ENCODE measurements at places on chromosomes 2 and 18.

DNA sequence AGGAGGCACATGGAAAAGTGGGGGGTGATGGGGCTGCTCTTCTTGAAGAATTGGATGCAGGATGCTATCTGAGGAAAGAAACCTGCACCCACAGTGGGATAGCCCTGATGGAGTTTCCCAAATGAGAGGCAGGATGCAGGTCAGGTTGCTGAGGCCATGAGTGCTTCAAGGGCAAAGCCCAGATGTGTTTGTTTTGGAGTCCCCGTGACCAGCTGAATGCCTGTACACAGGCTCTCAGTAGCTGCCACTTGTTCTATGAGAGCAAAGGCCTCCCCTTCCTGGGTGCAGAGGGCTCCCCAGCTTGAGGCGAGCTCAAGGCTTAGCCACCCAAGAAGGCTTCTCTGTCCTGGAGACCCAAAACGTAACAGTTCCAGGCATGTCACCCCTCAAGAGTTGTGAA lies 192.7 kb downstream of the SEPTIN10 start:
- no peak for DNase-seq

- no peak for DNase-seq
Measured at GRCh38 chr2:62379566-62379965, 126.4 kb downstream of the TMEM17 start.

DNA sequence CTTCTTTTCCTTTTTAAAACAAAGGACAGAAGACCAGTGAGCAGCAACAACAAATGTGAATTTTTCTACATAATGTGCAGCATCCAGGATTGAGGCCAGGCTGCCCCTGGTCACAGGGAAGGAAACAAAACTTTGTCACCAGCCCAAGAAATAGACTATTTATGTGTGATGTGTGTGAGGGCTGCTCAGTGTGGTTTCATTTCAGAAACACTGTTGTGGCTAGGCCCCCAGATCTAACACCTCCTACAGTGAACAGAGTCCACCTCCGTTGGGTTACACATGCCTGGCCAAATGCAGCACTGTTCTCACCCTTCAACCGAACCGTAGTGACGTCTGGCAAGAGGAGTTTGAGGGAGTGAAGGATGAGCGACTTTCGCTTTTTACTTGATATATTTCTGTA lies 146.3 kb upstream of the RIOK3 start:
- peak; percentile 33 for DNase-seq

DNA sequence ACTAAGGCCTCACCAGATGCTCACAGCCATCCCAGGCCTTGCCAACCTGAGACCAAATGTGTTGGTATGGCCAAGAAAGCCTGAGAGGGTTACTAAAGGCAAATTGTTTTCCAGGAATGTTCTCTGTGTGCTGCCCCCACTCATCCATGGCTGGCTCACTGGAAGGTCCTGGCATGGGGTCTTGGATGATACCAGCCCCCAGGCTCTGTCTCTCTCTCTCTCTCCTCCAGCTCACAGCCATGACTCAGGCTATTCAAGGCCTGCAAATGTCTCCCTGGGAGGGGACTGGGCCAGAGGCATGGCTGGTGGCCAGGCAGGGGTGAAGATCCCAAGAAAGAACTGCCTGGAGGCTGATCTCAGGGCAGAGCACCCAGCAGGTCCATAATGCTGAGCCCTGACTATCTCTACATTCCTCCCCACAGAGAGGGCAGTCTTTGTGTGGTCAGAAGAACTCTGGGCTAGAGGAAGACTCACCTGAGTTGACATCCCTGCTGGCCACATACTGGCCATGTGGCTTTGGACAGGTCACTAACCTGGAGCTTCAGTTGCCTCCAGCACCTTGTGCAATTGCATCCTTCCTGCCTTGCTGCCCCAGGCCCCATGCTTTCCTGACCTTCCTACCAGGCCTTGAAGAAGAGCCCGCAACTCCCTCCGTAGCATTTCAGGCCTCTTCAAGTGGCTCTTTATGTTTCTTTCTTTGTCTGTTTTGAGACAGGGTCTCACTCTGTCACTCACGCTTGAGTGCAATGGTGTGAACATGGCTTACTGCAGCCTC lies 150.4 kb downstream of the ZFP36L2 start:
- no peak for DNase-seq

DNA sequence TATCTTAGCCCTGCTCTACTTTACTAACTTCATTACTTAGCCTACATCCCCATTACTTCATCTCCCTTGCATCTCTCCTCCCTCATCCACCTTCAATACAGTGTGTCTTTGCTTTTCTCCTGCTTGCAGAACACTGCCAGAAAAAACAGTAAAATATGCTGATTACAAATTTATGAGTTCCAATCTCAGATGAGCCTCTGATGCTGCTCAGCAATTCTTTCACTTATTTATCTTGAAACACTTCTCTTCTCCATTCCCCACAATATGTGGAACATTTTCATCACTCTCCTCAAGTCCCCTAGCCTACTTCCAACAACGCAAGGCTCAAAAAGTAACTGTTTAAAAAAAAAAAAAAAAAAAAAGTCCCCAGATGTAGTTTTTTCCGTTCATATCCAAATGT lies 7.1 kb downstream of the VPS54 start:
- DNase-seq, result no peak

- no peak for DNase-seq
Measured at GRCh38 chr2:207154556-207155510, 10.9 kb downstream of the KLF7 start.

GRCh38 chr2:10238991-10239485 lies 63.7 kb upstream of the HPCAL1 start:
- DNase-seq, result no peak

DNA sequence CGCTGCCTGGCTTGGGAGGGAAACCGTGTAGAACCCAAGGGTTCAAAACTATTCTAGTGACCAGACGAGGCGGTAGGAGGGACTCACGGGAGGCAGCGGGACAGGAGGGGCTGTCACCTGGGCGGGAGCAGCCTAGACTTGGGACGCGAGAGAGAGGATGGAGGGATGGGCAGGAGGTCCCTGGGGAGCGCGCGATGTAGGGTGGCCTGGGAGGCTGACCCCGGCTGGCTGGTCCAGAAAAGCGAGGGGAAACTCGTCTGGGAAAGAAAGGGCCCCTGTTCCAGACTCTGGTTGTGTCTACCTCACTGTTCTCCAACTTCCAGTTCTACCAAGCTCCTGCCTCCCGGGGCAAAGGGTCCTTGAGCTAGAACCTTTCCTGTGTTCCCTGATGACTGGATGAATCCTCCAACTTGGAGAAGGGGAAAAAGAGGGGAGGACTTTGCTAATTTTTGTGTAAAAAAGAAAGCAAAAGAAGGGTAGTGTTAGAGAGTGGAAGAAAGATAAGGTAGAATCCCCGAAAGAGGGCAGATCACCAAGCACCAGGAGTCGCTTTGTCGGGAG lies 1.4 kb downstream of the DOK6 start:
- DNase-seq, result no peak

DNA sequence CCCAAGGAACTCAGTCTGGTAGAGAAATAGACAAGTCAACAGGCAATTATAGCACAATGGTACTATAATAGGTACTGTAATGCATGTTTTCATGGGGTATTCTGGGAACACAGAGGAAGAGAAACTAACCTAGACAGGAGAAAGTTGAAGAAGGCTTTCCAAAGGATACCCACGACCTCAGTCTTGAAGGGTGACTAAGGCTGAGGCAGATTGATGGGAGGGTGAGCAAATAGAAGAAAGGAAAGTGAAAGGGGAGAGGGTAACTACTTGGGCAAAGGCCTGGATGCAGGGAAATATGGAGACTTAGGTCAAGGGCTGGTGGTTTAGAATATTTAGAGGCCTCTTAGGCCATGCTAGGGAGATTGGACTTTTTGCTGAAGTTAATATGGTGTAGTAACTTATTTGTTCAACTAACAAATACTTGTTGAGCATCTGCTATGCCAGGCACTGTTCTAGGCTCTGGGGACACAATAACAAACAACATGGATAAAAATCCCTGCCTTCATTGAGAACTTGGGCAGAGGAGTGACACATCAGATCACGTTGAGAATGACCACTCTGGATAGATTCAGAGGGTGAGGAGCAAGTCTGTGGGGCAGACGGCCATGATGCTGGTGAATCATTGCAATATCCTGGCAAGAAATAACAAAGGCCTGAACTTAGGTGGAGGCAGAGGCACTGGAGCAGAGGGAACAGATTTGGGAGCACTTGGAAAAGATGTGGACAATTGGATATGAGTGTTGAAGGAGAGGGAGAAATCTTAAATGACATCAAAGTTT lies 56.4 kb downstream of the PLB1 start:
- no peak for DNase-seq

GRCh38 chr2:126886211-126886915 lies 12.3 kb upstream of the TEX51 start:
- peak; percentile 1 for DNase-seq

DNA sequence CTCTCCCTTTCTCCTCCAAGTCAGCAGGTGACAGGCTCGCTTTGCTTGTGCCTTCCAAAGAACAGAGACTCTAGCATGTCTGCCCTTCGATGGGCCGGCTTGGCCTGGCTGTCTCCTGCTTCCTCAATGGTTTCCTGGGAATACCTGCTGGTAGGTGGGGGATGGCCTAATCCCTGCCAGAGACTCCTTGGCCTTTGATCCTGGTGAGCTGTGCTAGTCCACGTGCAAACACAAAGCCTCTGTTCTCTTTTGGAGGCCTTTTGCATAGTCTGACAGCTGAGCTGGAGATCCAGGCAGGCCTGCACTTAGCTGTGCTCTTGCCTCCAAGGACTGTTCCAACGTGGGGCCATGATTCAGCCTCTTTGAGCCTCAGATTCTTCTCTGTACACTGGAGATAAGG lies 67.6 kb downstream of the ARL4C start:
- no peak for DNase-seq

DNA sequence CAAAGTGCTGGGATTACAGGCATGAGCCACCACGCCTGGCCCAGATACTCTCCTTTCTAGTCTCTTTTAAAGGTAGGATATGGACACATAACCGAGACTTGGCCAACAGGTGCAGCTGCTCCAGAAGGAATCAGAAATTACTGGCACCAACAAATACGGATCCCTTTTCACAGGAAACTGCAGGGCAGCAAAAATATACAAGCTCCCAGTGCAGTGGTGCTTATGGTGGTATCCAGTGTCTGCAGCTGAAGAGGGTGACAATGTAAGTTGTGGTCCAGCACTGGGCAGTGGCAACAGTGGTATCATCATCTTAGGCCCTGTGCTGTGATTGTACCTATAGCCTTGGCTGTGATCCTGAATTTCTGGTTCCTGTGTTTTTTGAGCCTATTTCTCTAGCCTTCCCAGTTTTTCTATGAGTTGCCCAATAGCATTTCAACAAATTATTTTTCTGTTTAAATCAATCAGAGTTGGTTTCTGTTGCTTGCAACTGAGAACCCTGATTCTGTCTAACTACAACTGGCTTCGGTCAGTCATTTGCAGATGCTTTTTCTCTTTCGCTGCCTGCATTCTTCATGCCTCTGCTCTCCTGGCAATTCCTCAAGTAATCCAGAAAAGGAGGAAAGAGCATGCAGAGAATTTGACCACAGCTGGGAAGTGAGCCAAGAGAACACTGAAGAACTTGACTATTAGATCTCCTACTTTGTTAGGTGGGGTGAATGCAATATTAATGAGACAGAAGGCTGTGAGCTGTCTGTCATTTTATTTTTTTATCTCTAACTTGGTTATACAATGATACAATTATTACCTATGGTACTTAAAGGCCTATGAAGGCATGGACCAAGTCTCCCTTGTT lies 30.8 kb upstream of the EML4 start:
- DNase-seq, result no peak

- no peak for DNase-seq
Measured at GRCh38 chr2:134435505-134435904, 181.6 kb downstream of the MGAT5 start.
